Adrenal gland (tissue), 19 donors: ENCODE measurements at places on chromosomes 16 and 17.

- DNase-seq, result no peak
Observed at GRCh38 chr17:72414967-72415853, 294.4 kb downstream of the SOX9 start.

GRCh38 chr16:27701381-27701780 lies 151.4 kb downstream of the KATNIP start:
- no peak for DNase-seq

DNA sequence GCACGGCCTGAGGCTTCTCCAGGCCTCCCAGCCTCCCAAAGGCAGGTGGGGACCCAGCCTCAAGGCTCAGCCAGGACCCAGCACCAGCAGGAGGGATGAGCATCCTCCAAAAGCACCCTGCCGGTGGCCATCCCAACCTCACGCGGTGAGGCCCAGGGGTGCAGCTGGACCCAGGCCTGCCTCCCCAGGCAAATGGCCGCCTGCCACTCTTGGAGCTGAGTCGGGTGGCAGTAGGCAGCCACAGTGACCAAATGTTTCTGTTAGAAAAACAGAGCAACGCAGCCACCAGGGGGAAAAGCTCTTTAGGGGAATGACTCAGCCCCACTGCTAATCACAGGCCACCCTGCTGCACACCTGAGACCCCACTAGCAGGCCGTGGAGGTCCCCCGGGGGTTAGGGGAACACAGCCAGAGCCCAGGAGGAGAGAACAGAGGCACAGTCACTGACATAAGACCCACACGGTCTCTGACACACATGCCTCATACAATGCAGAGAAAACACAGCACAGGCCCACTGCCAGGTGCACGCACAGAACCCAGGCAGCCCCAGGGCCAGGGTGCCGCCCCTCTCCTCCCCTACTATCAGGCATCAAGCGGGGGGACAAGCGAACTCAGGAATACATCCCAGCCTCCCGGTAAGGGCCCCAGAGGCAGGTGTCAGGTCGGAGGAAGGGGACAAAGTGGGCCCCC lies 12.4 kb downstream of the BCAR1 start:
- no peak for DNase-seq

DNA sequence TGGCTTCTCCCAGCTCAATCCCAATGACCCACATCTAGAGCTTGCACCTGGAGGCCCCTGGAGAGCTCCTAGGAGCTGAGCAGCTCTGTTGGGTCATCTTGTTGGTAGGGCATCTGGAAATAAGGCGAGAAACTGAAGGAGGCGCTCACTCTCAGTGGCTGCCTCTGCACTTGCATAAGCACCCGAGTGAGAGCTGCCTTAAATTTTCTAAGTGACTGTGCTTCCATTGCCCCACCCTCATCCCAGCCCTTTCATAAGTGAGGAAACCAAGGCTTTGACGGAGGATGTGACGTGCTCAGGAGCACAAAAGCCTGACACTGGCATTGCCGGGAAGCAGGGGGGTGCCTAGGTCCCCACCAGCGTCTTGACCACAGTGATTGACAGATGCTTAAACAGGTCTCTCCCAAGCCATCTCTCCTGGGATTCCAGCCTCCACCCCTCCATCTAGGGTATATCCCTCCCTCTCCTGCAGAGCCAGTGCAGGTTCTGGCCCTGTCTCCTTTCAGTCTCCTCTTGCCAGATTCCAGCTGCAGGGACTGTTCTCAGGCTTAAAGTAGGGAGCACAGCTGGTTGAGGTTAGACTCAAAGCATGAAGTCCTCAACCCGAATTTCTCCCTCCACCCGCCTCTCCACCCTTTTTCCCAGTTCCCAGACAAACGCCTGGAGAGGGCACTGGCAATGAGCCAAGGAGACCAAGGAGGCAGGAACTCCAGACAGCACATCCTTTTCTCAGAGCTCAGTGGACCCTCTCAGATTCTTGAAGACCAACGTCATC lies 113.7 kb downstream of the IRX5 start:
- no peak for DNase-seq

DNA sequence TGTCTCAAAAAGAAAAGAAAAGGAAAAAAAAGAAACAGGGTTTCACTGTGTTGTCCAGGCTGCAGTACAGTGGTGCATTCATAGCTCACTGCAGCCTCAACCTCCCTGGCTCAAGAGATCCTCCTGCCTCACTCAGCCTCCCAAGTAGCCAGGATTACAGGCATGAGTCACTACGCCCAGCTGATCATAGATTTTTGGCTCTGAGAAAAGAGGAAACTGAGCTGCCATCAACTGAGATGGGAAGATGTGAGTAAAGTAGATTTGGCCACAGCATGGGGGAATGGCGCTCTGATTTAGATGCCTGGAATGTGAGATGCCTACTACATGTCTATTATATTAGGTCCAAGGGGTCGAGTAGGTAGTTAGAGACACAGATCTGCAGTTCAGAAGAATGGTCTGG lies 5.9 kb upstream of the NAGS start:
- no peak for DNase-seq

DNA sequence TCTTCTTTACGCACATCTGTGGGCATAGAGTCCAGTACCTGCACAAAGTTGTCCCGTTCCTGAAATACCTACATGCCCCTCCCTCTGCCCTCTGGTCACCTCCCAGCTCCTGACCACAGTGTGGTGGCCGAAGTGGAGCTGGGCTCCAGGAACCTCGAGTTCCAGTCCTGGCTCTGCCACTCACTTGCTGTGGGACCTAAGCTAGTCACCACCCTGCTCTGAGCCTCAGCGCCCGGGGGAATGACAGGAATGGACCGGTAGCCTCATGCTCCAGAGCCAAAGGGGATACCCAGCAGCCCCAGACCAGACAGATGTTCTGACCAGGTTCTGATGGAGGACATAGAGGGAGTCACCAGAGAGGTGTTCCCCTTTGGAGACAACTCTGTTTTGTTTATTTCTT lies 26.7 kb upstream of the ITGA3 start:
- DNase-seq, result no peak

GRCh38 chr17:50539762-50540559 lies 7.0 kb upstream of the SPATA20 start:
- DNase-seq, result no peak

DNA sequence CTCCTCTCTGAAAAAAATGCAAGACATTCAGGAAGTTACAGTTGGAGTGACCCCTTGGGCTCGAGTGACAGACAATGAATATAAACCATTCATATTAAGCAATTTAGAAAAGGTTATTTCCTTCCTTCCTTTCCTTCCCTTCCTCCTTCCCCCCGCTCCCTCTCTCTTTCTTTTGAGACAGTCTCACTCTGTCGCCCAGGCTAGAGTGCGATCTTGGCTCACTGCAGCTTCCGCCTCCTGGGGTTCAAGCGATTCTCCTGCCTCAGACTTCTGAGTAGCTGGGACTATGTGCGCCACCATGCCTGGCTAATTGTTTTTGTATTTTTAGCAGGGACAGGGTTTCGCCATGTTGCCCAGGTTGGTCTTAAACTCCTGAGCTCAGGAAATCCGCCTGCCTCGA lies 13.2 kb downstream of the PSMD12 start:
- DNase-seq, result no peak

GRCh38 chr17:37516127-37516571 lies 26.5 kb downstream of the DUSP14 start:
- no peak for DNase-seq

- no peak for DNase-seq
Observed at GRCh38 chr17:1124896-1125787, 54.6 kb downstream of the ABR start.

DNA sequence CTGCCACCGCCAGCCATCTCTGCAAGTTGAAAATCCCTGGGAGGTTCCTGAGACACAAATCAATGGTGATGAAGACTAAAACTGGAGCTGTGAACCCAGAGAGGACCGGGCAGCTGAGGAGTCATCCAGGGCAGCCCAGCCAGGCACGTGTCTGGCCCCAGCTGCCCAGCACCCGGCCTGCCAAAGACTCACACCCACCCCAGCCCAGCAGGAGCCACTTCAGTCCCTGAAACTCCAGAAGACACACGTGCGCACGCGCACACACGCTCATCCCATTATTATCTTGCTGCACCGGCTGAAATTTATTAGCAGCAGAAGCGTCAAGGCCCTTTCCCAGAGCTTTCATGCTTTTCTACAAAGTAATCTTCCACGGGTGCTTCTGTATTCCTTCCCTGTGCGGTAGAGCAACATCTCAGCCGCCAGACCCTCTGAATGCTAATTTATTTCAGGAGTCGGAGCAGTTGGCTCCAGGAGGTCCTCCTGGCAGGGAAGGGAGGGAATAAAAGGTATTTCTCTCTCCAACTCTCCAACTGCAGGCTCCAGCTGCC lies 59.8 kb upstream of the RBFOX3 start:
- no peak for DNase-seq

DNA sequence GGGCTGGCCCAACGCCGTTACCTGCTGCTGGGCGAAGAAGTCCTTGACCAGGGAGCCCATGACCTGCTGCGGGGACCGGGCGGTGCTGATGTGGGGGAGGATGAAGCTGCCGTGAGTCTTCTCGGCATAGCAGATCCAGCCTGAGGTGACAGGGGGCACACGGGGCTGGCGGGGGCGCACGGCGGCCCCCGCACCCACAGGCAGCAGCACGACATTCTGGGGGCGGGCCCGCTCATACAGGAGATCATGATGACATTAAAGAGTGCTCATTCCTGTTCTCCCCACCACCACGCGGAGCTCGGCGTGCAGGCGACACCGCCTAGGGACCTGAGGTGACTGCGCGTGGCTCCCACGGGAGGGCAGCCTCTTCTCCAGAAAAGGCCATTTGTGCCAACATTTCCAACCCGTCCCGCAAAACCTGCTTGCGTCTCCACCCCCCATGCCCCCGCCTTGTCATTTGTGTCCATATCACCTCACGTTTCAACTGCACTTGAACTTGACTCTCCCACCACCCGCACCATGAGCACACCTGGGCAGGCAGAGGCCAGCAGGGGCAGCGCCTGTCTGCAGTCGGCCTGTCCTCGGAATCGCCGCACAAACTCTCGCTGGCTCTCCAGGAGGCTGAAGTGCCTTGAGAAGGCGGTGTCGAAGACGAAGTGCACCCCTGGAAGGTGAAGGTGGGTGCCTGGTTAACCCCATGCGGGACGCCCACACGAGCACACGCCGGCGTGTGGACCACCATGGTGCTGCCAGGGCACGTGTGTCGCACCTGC lies 6.4 kb downstream of the CIAO3 start:
- no peak for DNase-seq

GRCh38 chr16:29730649-29731048 lies 15.1 kb downstream of the C16orf54 start:
- DNase-seq, result no peak

GRCh38 chr16:8397223-8397622 lies 193.1 kb downstream of the TMEM114 start:
- DNase-seq, result no peak

- DNase-seq, result no peak
Observed at GRCh38 chr17:76152591-76152990, 11.5 kb upstream of the FOXJ1 start.

GRCh38 chr17:81656835-81657234 lies 493 bp upstream of the PDE6G start:
- no peak for DNase-seq

DNA sequence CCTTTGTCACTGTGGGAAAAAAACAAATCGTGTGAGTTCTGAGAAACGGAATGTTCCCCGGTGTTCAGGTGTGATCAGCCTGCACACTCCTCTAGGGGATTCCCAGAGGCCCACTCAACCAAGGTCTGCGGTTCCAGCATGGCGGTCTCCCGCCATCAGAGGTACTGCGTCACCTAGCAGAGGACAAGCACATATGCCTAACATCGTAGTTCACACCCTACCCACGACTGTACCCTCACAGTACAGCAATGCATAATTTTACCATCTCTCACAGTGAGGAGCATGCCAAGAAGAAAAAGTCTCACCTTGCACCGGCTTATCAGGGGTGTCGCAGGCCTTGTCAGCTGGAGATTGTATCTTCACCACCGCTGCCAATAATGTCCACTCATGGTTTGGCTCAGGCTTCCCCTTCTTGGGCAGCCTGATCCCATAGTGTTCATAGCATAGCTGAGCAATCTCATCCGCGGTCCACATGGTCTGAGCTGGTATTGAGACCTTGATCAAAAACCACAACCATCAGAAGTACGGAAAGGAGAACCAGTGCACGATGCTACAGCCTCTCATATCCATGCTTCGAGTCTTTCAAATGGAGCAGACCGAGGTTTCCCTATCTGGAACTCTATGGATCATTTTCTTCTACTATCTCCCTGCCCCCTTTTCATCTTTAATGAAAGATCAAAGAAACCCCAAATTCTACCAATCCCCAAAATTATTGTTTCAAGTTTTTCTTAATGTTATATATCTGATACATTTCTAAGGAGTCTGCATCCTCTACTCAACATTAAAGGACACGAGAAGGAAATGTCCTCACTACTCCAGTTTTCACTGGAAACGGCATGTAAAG lies 2.5 kb downstream of the ADAT1 start:
- no peak for DNase-seq

GRCh38 chr16:28188085-28188916 lies 23.5 kb downstream of the XPO6 start:
- no peak for DNase-seq

- DNase-seq, result no peak
Observed at GRCh38 chr17:79623786-79624717, 13.2 kb upstream of the RBFOX3 start.

DNA sequence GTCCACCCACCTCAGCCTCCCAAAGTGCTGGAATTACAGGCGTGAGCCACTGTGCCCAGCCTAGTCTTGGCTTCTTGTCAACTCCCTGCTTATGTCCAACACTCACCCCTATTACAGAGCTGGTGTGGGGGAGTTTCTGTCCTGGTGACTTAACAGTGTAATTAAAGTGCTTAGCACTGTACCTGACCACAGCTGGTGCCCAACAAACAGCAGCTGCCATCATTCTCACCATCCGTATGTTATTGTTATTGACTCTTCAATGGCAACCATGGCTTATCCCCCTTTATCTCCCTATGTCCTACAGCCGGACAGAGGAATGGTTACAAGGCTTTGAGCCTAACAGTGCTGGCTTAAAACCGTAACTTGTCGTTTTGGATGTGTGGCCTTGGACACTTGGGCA lies 17.0 kb upstream of the BRCA1 start:
- DNase-seq, result no peak

DNA sequence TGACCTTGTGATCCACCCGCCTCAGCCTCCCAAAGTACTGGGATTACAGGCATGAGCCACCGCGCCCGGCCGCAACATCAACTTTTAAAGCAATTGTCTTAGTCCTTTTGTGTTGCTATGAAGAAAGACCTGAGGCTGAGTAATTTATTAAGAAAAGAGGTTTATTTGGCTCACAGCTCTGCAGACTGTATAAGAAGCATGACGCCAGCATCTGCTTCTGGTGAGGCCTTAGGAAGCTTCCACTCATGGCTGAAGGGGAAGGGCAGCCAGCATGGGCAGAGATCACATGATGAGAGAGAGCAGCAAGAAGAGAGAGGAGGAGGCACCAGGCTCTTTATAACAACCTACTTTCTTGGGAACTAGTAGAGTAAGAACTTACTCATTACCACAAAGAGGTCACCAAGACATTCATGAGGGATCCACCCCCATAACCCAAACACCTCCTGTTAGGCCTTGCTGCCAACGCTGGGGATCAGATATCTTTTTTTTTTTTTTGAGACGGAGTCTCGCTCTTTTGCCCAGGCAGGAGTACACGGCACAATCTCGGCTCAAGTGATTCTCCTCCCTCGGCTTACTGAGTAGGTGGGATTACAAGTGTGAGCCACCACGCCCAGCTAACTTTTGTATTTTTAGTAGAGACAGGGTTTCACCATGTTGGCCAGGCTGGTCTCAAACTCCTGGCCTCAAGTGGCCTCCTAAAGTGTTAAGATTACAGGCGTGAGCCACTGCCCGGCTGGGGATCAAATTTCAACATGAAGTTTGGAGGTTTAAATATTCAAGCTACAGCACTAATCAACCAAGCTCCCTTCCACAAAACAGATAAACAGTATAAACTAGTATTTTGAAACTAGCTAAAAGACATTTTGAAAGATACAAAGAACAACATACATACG lies 21.4 kb upstream of the GPT2 start:
- no peak for DNase-seq
